Transverse colon (tissue), 4 donors: ENCODE measurements at places on chromosomes 4 and X. TPM values are rescaled to one million over a fixed set of nuclear protein-coding genes. Genes with fewer than 3 reads are reported as not detected.

DNA sequence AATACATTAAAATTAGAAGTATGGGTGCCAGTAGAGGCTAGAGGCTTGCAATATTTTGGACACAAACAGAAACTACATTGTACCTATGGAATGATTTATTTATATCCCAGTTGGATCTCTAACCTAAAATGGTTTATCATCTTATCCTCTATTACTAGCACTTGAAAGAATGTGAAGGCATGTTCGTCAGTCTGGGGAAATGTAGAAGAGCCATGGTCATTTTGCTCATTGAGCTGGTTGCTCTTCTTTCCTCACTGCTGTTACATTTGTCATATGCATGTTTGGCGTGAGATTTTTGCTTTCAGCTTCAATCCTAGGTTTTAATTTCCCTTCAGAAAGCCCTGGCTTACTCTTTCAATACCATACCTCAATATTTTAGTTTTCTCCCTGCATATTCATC, 82.4 kb upstream of the MYOZ2 start:
- no peak for DNase-seq

GRCh38 chr4:41363384-41363981, 106.8 kb downstream of the UCHL1 start:
- DNase-seq: no peak

The PRKG2 gene
- 16.0 TPM for total RNA-seq

- DNase-seq: no peak
Measured at GRCh38 chr4:148007792-148008191, 275.9 kb downstream of the ARHGAP10 start.

The GLOD5 gene
- total RNA-seq: 4.8 TPM

The NAAA gene
- 602 TPM for total RNA-seq
